Osteocyte (in vitro differentiated cells): ENCODE measurements at places on chromosomes 5 and 9. TPM values are rescaled to one million over a fixed set of nuclear protein-coding genes. Genes with fewer than 3 reads are reported as not detected.

GRCh38 chr5:124232515-124232914 is 513.9 kb downstream of the ZNF608 start:
- peaks cover 10% of the 10 kb centered on the region for H3K27me3 ChIP-seq
- peaks cover 19% of the 10 kb centered on the region for H3K4me1 ChIP-seq
- no peak overlapping the region for H3K4me3 ChIP-seq
- H3K36me3 ChIP-seq, result no peaks in the 10 kb centered on the region
- H3K27ac ChIP-seq, result no peak overlapping the region

GRCh38 chr9:99296291-99296951 is 74.3 kb downstream of the SEC61B start:
- H3K27me3 ChIP-seq, result peaks cover 15% of the 10 kb centered on the region
- DNase-seq, result no peak
- no peaks in the 10 kb centered on the region for H3K36me3 ChIP-seq
- peaks cover 3% of the 10 kb centered on the region for H3K4me1 ChIP-seq
- H3K4me3 ChIP-seq, result no peak overlapping the region
- no peak overlapping the region for H3K27ac ChIP-seq

The MAP1B gene
- total RNA-seq, result 189 and 207 TPM in 2 replicates

The PCDH12 gene
- total RNA-seq, result not detected in 2 replicates

The ANKRD34B gene
- total RNA-seq, result not detected in 2 replicates

The COL5A1 gene
- total RNA-seq, result 1,552 and 1,672 TPM in 2 replicates

The HACD4 gene
- total RNA-seq, result 2.4 TPM in 2 replicates
